CD8-positive, alpha-beta memory T cell (primary cell): ENCODE measurements at places on chromosomes 7 and 10.
A peak's percentile ranks its signal among the peaks of the same experiment; 100 is the strongest.

DNA sequence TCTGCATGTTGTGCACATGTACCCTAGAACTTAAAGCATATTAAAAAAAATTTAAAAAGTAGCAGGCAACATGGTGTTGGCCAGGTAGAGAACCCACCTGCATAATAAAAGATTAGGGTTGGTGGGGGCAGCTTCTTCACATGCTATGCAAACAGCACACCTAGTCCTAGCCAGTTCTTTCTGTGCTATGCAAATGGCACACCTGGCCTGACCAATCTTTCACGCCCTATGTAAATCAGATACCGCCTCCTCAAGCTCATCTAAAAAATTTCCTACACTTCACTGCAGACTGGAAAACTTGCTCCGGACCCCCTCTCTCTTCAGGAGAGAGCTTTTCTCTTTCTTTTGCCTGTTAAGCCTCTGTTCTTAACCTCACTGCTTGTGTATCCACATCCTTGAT, 14.5 kb upstream of the PIP start:
- H3K4me1 ChIP-seq = no peaks in the 10 kb centered on the region
- H3K36me3 ChIP-seq = no peaks in the 10 kb centered on the region
- H3K4me3 ChIP-seq = no peak overlapping the region
- DNase-seq = no peak
- H3K27me3 ChIP-seq = no peaks in the 10 kb centered on the region
- no peak overlapping the region for H3K27ac ChIP-seq

DNA sequence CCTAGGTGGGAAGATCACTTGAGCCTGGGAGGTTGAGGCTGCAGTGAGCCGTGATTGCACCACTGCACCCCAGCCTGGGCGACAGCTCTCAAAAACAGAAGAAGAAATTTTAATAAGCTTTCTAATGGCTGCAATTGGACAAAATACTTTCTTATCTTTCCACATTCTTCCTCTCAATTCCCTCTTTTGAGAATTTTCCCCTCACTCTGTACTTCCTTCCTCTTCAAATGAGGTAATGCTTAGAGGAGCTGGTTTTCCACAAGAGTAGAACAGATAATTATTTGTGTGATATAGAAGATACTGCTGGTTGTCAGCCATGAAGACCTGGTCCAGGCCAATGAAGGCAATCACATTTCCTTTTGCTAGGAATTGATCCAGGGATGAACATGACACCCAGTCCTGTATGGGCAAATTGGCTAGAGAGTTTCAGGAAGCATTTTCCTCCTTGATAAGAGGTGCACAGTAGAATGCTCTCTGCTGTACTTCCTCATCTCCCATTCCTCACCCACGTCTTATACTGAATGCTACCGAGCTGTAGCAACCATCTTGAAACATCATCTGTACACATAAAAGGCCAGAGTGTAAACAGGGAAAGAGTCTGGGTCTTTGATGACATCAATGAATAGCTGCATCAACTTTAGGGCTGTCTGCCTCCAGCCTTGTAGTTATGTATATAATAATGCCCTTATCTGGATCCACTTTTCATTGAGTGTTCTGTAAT, 103.9 kb downstream of the CDK6 start:
- H3K36me3 ChIP-seq = no peaks in the 10 kb centered on the region
- no peaks in the 10 kb centered on the region for H3K27me3 ChIP-seq
- no peak overlapping the region for H3K27ac ChIP-seq
- no peaks in the 10 kb centered on the region for H3K4me1 ChIP-seq

GRCh38 chr10:48414160-48414559, 107.7 kb downstream of the MAPK8 start:
- H3K36me3 ChIP-seq = peaks cover 8% of the 10 kb centered on the region
- no peak for DNase-seq
- H3K27ac ChIP-seq = no peak overlapping the region

DNA sequence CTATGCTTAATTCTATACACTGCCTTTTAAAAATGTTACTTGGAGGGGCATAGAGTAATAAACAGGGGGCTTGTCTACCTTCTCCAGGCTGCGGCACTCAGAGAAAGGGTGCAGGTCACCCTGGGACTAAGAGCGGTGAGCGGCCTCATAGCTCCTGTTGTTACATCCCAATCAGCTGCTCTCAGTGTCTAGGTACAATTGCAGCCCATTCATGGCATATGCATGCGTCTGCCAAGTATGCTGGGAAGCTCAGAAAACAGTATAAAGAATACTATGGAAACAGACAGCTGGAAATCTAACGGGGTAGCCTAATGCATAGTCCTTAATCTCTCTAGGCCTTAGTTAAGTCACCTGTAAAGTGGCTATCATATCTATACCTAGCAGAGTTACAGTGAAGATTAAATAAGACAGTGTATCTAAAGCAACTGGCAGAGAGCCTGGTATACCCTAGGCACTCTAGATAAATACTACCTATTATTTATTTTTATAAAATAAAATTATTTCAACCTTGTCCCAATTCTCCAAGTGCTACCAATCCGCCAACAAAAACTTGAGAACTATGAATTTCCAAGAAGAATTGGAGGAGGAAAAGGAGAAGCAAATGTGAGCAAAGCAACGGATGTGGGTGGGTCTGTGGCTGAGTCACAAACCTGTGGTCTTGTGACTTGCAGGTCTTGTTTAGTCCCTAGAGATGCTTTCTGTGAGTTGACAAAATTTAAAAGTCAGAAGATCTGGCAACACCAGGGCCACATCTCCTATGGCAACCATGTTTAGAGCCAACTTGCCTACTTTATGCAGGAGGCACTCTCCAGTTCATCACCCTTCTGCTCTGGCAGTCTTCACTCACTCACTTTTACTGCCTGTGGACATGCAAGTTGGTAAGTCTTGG, 183.0 kb downstream of the RAPGEF5 start:
- H3K4me3 ChIP-seq = no peak overlapping the region
- DNase-seq = no peak
- no peaks in the 10 kb centered on the region for H3K27me3 ChIP-seq
- no peaks in the 10 kb centered on the region for H3K36me3 ChIP-seq
- peak overlapping the region; percentile 29 for H3K27ac ChIP-seq
- H3K4me1 ChIP-seq = peaks cover 4% of the 10 kb centered on the region

- no peaks in the 10 kb centered on the region for H3K36me3 ChIP-seq
- no peak overlapping the region for H3K4me3 ChIP-seq
These were observed 139.6 kb upstream of the EEPD1 start for GRCh38 chr7:36013246-36014014.

GRCh38 chr10:69641261-69641980, 11.4 kb downstream of the FAM241B start:
- no peaks in the 10 kb centered on the region for H3K36me3 ChIP-seq
- no peaks in the 10 kb centered on the region for H3K4me1 ChIP-seq
- H3K4me3 ChIP-seq = no peak overlapping the region
- no peak overlapping the region for H3K27ac ChIP-seq
- no peaks in the 10 kb centered on the region for H3K27me3 ChIP-seq

DNA sequence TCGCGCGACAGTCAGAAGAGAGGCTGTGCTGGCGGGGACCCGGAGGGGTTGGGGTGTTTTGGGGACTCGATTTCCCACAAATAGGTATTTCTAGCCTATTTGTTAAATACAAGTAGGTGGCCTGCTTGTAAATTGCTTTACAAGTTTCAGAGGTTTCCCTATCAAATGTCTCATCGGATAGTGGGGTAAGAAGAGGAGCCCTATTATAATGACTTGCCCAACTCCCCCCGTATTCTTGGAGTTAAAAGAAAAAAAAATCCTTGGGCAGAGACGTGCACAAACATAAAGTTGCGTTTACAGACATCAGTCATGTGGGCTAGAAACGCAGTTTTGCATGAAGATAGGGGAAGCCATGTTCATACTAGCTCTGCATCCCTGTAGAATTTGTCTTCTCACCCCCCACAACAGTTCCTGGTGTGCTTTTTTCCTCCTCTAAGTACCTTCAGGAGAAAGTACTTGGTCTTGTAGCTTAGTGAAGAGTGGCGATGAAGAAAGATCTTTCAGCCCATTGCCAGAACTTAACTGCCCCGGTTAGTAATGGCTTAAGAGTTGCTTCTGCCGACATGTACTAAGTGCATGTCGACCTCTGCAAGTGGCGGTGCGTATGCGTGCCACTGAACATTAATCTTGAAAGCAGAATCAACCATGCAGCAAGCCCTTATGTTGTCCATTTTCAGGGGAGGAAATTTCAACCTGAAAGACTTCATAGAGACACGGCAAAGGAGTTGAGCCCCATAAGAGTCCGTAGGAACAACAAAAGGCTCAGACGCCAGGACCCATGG, 832 bp upstream of the TIAL1 start:
- H3K27ac ChIP-seq = peak overlapping the region; percentile 91
- H3K36me3 ChIP-seq = no peaks in the 10 kb centered on the region
- H3K4me1 ChIP-seq = peaks cover 38% of the 10 kb centered on the region
- H3K27me3 ChIP-seq = no peaks in the 10 kb centered on the region

GRCh38 chr7:91248996-91249395, 15.2 kb upstream of the FZD1 start:
- no peaks in the 10 kb centered on the region for H3K4me1 ChIP-seq
- H3K36me3 ChIP-seq = no peaks in the 10 kb centered on the region
- H3K27ac ChIP-seq = no peak overlapping the region
- no peak for DNase-seq
- no peak overlapping the region for H3K4me3 ChIP-seq

- no peaks in the 10 kb centered on the region for H3K4me1 ChIP-seq
- H3K27me3 ChIP-seq = no peaks in the 10 kb centered on the region
- no peak overlapping the region for H3K4me3 ChIP-seq
- DNase-seq = no peak
These were observed 73.4 kb upstream of the SEPHS1 start for GRCh38 chr10:13421382-13421917.

- H3K27me3 ChIP-seq = no peaks in the 10 kb centered on the region
- H3K4me3 ChIP-seq = no peak overlapping the region
- no peak overlapping the region for H3K27ac ChIP-seq
- H3K36me3 ChIP-seq = no peaks in the 10 kb centered on the region
These were observed 633.4 kb upstream of the COBL start for GRCh38 chr7:51949726-51950644.

DNA sequence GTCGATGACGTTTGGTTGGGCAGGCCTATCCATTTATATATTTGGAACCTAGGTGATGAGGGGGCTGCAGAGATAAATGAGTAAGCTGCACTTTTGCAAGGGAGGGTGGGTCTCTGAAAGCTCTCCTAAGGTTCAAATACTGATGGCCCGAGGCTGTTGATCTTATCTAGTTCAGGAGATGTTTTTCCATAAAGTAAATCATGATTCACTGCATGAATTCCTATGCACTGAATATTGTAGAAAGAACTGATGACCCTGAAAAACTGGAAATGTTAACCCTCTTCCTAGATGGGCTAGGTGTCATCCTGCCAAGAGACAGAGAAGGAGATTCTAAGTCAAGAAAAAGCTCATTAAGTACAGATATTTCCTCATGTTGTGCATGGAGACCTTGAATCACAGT, 459.9 kb downstream of the PLXNA4 start:
- no peaks in the 10 kb centered on the region for H3K4me1 ChIP-seq
- no peaks in the 10 kb centered on the region for H3K27me3 ChIP-seq
- H3K27ac ChIP-seq = no peak overlapping the region

DNA sequence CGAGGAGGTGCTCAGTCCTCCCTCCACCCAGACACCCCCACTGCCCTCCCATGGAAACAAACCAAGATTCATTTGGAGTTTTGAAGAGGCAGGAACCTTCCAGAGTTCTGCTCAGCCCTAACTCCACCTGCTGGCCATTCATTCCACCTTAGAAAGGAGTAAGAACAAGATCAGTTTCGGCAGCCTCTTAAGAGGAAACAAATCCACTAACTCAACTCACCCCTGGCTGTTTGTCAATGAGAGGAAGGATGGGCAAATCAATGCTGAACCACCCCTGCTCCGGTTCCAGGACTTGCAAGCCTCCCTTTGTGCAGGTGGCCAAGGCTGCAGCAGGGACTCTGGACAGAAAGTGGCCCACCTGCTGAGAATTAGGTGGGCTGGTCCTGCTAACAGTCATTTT, 26.2 kb downstream of the CCDC3 start:
- no peaks in the 10 kb centered on the region for H3K27me3 ChIP-seq
- H3K4me1 ChIP-seq = no peaks in the 10 kb centered on the region
- no peaks in the 10 kb centered on the region for H3K36me3 ChIP-seq
- H3K4me3 ChIP-seq = no peak overlapping the region

DNA sequence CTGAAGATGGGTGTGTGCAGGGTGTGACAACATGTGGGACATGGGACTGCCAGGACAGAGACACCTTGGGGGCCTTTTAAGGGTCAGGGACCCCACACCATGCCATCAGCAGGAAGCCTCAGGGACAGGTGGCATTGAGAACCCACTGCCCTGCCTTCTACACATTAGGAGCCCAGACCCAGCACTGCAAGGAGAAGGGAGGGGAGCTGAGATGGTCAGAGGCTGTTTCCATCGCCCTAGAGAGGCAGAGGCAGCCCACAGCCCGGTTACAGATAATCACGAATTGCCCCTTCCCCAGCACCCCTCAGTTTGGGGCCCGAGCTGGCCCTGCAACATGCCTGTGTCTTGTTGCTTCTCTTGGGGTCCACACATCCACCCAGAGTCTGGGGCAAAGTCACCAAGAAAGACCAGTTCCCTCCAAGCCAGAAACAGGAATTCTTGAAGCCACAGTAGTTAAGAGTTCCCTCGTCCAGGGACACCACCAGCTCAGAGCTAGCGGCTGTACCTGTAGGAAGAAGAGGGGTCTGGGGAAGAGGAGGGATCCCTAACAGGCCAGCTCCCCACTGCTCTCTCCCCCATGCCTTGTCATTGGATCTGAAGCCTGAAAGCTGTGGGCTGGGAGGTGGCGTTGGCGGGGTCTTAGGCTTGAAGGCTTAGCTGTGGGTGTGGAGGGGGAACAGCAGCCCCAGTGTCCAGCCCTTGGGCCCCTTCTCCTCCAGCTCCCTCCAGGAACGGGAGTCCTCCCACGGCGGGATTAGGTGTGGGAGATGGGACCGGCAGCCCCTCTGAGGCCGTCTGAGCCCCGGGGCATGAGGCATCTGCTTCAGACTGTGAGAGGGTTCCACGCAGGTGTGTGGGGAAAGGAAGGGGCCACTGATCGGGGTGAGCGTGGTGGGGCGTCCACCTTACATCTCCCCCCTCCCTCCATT, 44.8 kb upstream of the ELFN1 start:
- no peaks in the 10 kb centered on the region for H3K36me3 ChIP-seq

DNA sequence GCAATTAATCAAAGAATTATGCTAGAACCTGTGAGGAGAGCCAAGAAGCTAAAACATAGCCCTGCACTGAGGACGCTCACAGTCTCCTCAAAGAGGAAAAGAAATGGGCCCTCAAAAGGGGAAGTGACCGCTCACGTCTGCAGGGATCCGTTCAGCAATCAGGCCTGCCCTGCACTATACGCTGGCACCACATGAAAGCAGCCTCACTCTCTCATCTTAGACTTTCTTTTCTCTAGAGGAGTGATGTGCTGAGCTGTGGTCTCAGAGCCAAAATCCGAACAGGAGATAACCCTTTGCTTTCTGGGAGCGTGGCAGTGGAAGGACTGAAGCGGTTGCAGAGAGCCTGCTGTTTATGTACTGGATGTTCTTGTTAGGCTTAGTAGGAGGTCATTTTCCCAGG, 6.3 kb upstream of the IL2RA start:
- peaks cover 72% of the 10 kb centered on the region for H3K4me1 ChIP-seq
- H3K4me3 ChIP-seq = peak overlapping the region; percentile 33
- no peaks in the 10 kb centered on the region for H3K36me3 ChIP-seq
- DNase-seq = no peak
- H3K27ac ChIP-seq = no peak overlapping the region
